ENCODE measurements at places on chromosomes 1 and 21. TPM values are rescaled to one million over a fixed set of nuclear protein-coding genes. Genes with fewer than 3 reads are reported as not detected.
A peak's percentile ranks its signal among the peaks of the same experiment; 100 is the strongest.

GRCh38 chr21:45322960-45323461 is 35.3 kb upstream of the POFUT2 start:
- DNase-seq, result no peak

DNA sequence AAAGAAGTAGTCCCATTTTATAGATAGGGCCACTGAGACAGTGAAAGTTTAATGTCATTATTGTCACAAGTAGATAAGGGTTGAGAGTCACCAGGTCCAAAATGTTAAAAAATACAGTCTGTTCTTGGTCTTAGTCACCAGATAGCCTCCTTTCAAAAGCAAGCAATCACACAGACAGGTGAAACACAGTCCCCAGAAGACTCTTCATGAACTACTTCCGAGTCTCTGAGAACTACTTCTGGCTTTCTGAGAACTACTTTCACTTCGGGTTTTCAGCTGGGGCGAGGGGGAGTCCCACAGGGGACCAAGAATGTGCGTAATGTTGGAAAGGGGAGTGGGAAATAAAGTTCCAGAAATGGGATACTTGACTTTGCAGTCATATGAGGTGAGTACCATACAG is 143.2 kb downstream of the HHIPL2 start:
- DNase-seq, result no peak

DNA sequence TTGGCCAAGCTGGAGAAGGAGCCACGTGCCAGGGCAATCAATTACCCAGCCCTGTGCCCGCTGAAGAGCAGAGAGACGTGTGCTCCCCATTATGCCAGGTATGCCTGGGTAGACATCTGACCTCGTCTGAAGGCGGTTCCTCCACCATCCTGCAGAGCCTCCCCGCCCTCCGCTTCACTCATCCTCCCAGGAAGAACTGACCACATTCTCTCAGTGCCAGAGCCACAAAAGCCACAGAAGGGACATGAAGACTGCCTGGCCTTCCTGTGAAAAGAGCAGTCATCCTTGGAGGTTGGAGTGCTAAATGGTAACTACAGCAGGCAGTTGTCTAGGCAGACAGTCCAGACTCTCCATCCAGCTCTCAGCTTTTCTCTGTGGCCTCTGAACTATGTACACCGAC is 12.0 kb downstream of the SYT2 start:
- no peak for DNase-seq

GRCh38 chr21:32256873-32257620 is 21.8 kb downstream of the MIS18A start:
- peak; percentile 93 for DNase-seq

DNA sequence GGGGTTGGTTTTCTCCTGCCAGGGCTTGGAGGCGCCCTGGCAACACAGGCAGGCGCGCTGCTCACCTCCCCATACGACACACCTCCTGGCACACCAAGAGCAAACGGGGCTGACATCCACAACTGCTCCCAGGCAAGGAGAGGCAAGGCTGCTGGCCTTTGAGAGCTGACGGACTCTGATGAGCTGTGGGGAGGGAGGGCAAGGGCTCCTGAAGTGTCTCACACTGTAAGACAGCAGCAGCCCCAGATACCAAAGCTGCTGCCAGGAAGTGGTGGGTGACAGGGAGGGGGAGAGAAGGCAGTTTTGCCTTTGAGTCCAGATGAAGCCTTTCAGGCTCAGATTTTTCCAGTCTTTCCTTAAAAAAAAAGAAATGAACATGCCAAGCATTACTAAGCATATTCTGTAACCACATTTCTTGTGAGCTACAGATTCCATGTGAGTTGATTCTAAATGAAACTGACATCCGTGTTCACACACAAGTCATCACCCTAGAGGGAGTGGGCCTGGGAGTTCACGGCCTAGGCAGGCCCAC is 24.3 kb downstream of the PGBD5 start:
- DNase-seq, result peak; percentile 64

KCNK1 gene
- polyA plus RNA-seq, result 11.5 TPM

Data from stomach (tissue), 19 donors.